ENCODE measurements at places on chromosomes 1 and 21.

GRCh38 chr1:48203287-48203900 lies 19.1 kb upstream of the SLC5A9 start:
- DNase-seq: peak; percentile 15

- no peak for DNase-seq
Observed at GRCh38 chr1:93965888-93966287, 56.7 kb upstream of the GCLM start.

- no peak for DNase-seq
Observed at GRCh38 chr1:220717800-220718640, 27.9 kb downstream of the C1orf115 start.

DNA sequence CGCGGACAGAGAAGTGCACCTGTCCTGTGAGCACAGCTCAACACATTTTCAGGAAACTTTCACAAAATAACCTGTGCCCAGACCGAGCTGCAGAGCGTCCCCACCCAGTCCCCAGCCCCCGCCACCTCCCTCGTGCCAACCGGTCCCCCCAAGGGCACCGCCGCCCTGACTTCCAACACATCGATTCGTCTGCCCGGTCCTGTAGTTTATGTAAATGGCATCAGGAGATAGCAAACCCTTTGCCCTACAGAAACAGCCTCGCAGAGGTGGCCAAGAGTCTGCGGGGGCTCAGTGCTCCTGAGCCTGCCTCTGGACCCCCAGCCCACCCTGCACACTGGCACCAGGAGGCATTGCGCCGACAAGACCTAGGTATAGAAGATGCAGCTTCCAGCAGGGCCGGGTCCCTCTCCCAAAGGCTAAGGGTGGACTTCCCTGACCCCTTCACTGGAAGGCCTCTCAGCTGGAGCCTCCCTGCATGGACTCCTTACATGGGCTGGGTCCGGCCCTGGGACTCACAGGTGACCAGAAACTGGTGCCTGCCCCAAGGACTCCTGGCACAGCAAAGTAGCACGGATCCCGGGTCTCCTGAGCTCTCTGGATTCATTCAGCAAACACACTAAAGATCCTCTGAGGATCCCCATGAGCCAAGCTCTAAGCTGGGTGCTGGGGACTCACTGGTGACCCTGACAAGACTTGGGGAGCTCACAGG lies 6.6 kb upstream of the PLEKHG5 start:
- no peak for DNase-seq

DNA sequence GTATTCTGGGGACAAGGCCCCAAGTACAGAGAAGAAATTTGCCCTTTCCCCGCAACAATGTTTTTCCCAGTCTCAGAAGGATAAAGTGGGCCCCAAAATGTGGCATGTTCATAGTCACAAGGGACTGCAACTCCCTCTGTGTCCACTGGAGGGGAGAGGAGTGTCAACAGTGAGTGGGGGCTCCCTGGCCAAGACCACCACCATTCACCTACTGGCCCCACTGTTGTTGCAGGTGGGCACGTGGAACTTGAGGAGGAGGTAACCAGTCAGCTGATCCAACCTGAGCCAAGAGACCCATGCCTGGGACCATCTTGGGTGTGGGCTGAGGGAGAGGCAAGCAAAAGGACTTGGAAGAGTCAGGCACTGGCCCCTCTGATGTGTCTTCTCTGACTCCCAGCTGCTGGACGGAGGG lies 777 bp downstream of the NUDT17 start:
- DNase-seq: no peak

GRCh38 chr1:74205266-74205665 lies 7.2 kb downstream of the FPGT start:
- no peak for DNase-seq

DNA sequence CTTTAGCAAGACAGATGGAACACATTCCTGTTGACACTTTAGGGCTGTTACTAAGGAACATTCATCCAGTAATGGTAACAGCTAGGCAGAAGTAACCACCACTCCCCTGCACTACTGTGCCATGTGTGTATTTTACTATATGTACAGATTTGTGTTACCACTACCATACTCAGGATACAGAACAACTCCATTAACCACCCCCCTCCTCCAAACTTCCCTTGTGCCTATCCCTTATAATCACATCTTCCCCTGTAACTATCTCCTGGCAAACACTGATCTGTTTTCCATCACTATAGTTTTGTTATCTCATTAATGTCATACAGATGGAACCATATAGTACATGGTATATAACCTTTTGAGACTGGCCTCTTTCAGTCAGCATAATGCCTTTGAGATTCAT lies 3.9 kb upstream of the POU2F1 start:
- no peak for DNase-seq

DNA sequence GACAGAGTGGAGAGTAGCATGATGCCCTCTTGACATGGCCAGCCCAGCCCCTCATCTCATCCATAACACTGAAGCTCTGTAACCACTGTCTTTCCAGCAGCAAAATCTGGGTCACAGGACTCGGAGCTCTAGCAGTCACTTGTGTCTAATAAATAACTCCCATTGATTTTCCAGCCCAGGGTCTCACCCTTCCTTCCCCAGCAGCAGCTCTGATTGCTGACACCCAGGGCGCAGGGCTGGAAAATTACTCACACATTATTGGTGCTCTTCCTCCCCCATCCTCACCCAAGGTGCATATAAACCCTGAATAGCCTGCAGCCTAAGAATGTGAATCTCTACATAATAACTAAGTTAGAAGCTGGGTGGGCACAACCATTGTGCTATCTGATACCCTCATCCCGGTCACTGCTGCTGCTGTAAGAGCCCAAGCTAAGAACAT lies 21.1 kb upstream of the OR10J5 start:
- DNase-seq: no peak

- no peak for DNase-seq
Observed at GRCh38 chr1:64519901-64520300, 50.0 kb downstream of the CACHD1 start.

- DNase-seq: no peak
Observed at GRCh38 chr1:19759740-19760089, 40.0 kb downstream of the TMCO4 start.

GRCh38 chr1:21618561-21619374 lies 50.4 kb downstream of the RAP1GAP start:
- no peak for DNase-seq

- DNase-seq: no peak
Observed at GRCh38 chr21:35475009-35475408, 425.9 kb upstream of the RUNX1 start.

- DNase-seq: no peak
Observed at GRCh38 chr1:45136984-45137383, 69.4 kb downstream of the ZSWIM5 start.

GRCh38 chr1:64199154-64199553 lies 4.3 kb upstream of the UBE2U start:
- no peak for DNase-seq

DNA sequence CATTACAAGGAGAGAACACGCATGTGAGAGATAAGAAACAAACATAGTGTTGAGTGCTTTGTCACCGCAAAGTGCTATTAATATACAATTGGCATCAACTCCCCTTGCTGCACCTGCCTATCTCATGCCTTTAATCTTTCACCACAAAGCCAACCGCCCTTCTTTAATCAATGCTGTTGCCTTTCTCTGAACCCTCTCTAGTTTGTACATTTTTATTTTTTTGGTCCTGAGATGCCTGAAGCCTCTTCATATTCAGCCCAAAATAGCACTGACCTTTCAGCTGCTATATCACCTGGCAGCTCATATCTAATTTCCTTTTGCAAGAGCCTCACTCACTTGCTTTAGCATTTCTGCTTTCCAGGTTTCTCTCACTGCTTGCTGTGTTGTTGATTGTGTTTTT lies 504.7 kb downstream of the NUF2 start:
- no peak for DNase-seq

DNA sequence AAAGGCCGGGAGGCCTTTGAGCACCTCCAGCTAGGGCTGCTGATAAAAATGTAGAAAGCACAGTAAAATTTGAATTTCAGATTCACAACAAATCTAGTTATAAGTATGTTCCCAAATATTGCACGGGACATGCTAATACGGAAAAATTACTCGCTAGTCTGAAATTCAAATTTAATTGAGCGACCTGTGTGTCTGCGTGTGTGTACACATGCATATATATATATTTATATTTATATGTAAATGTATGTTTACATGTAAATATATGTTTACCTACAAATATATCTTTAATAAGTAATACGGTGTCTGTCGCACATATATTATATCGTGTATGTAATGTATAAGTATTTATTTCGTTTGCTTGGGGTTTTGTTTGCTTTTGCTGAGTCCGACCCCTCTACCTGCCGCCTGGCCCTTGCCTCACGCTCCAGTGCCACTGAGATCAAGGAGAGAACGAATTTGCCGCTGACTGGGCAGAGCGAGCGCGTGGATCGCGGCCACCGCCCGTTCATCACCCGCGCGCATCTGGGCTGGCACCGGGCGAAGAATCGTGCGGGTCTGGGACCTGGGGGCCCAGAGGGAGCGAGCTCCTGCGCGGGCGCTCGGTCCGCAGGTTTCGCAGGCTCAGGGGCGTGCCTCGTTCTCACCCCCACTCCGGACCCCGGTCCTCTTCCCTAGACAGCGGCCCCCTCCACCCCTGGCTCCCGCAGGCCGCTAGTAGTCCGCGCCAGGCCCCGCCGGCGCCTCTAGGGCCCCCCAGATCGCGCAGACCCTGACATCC lies 534 bp upstream of the WRAP73 start:
- no peak for DNase-seq

- DNase-seq: no peak
Observed at GRCh38 chr1:17875882-17876280, 120.7 kb downstream of the ACTL8 start.

GRCh38 chr1:74690909-74691308 lies 17.3 kb upstream of the ERICH3 start:
- no peak for DNase-seq

- DNase-seq: no peak
Observed at GRCh38 chr1:208048904-208049303, 138.0 kb upstream of the CD34 start.

DNA sequence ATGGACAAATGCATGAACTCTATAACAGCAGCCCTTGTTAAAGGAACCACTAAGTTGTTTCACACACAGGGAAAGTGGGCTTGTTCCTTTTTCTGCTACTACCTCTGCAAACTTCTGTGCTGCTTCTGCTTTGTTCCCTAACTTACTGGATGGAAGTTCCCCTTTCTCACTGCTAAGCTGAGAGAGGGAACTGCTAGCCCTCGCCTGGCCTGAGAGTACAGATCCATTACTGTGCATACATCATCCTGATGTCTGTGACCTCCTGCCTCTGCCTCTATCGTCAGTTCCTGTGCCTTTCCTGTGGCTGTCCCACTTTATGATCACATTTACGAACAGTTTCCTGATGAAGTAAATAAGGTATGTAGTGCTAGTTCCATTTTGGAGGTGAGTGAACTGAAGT lies 3.5 kb downstream of the GNAT2 start:
- DNase-seq: no peak

GRCh38 chr1:69494221-69494620 lies 73.5 kb upstream of the LRRC7 start:
- DNase-seq: no peak

- no peak for DNase-seq
Observed at GRCh38 chr1:111908011-111908621, 81.4 kb downstream of the KCND3 start.

- no peak for DNase-seq
Observed at GRCh38 chr1:76833151-76833550, 34.1 kb upstream of the ST6GALNAC5 start.

DNA sequence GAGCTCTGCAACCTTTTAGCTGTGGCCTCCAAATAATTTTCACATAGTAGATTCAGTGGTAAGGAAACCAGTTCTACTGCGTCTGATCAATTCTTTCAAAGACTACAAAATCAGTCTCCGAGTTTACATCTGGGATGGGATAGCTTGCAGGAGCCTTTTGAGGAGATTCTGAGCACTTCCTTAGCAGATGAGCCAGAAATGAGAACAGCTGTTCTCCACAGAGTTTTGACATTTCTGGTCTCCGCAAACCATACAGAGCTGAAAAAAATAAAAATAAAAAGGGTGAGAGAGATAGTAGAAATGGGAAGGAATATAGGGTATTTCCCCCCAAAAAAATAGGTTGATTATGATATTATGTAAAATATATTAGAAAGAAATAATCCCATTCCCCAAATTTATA lies 119.3 kb downstream of the LYPLAL1 start:
- no peak for DNase-seq

- no peak for DNase-seq
Observed at GRCh38 chr1:27102707-27103468, 52.0 kb downstream of the SLC9A1 start.

- DNase-seq: no peak
Observed at GRCh38 chr1:104295511-104295910, 545.8 kb downstream of the AMY1C start.

DNA sequence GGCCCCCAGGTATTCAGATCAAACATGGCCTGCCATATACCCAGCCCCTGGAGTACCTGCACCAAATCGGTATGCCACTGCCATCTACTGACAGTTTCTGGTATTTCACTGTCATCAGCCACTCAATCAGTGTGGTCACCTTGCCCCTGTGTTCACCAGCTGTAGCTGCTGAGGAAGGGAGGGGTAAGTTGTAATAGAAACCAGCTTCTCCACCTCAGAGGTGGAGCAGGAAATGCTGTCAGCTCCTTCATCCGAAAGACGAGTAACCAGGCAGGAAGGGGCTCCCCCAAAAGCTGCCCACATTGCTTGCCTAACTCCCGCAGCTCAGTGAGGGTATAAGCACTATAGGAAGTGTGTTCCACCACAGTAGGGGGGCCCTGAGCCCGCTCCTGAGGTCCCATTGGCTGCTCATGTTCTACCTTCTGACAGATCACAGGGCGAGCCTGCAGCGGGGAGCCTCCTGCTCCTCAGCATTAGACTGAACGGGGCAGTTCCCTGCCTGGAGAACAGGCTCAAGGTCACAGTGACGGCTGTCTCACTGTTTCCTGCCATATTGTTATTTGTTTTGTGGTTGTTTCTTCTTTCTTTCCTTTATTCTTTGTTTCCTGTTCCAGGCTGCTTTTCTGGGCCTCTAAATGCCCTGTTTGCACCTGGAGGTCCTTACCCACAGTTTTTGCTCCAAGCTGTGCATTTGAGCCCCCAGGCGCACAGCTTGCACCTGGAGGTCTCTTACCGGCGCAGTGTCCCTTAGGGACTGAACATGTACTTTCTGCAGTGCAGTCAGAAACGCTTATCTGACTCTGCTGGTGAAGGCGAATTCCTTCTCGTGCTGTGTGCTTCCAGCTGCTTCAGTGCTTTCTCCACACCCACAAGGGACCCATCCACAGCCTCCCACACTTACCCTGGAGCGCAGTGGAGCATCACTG lies 1638.3 kb downstream of the MRPL39 start:
- DNase-seq: no peak
